ENCODE measurements at places on chromosomes 11 and 22.
A peak's percentile ranks its signal among the peaks of the same experiment; 100 is the strongest.

DNA sequence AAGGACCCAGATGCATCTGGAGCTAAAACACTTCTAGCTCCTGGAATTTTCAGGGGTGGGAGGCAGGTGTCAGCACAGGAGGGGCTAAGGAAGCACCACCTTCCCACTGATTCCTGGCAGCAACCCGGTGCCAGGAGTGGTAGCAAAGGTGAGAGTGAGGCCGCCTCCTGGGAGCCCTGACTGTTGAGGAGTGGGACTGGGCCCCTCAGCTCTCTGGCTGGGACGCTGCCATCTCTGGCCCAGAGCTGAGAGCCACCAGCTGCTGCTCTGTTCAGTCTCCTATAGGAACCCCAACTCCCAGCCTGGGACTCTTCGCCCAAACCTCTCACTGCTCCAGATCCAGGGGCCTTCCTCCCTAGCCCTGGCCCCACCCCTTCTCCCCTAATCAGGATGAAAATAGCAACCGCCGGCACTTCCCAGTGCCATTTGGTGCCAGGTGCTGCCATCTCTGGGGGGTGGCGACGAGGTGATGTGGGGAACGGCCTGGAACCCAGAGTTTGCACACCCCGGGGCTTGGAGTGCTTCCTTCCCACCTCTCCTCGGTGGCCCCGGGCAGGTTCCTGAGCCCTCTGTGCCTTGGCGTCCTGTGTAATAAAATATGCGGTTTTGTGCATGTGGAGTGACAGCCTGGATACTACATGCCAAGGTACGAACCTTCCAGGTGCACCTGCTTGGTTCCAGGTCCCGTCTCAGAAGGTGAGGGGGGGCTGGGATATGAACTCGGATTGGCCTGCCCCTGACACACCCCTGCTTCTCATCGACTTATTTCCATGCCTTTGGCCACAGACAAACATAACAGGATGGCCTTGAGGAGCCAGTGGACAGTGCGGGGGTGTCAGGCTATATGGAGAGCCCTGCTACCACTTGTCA is 35.7 kb upstream of the CELSR1 start:
- DNase-seq: no peak

DNA sequence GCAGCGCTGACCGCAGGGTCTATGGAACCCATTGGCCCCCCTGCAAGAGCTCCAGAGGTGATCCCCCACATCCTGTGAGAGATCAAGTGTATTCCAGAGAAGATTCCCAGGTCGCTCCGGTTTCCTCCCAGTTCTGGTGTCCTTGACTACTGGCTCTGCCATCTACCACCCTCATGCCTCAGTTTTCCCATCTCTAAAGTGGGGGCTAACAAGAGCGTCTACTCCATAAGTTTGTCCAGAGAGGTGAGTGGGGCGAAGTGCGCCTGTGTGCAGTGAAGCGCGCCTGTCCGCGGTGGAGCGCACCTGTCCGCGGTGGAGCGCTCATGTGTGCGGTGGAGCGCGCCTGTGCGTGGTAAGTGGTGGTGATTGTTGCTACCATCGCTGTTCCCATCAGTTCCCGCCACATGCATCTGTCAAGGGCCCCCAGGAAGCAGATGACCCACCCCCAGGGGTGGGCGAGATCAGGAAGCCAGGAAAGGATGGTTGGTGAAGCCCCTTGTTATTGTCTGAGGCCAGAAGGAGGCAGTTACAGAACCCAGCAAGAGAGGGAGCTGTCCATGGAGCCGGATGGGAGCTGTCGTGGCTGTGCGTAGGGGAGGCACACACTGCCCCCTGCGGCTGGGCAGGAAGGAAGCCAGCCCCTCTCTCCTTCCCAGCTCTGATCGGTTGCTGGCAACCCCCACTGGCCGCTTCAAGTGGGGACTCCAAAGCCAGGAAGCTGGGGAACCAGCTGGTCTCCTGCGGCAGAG is 73.2 kb upstream of the FGF3 start:
- no peak for DNase-seq

DNA sequence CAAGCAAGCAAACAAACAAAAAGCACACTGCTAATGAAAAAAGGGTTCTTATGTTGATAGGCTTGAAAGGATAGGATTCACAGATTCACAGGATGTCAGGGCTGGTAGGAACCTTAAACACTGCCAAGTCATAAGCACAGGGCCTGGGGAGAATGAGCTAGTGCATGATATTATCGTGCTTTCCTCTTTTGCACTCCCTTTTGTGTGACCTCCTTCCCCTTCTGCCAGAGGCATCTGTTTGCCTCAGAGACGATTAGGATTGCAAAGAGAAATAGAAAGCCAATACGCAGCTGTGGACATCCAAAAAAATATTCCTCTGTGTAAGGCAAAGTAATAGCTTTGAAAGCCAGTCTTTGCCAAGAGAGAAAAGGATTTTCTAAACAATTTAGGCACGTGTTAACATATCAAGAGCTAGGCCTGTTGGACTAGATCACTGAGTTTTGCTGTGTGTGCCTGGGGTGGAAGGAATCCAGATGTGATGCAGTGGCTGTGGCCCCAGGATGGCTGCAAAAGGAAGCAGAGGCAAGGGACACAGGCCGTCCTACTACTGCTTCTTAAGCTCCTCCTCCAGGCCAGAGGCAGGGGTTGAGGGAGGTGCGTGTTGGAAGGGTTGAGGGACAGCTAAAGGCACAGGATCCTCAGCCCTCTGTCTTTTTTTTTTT is 30.6 kb downstream of the MCHR1 start:
- no peak for DNase-seq

- no peak for DNase-seq
Observed at GRCh38 chr11:86275493-86276370, 26.3 kb upstream of the HIKESHI start.

DNA sequence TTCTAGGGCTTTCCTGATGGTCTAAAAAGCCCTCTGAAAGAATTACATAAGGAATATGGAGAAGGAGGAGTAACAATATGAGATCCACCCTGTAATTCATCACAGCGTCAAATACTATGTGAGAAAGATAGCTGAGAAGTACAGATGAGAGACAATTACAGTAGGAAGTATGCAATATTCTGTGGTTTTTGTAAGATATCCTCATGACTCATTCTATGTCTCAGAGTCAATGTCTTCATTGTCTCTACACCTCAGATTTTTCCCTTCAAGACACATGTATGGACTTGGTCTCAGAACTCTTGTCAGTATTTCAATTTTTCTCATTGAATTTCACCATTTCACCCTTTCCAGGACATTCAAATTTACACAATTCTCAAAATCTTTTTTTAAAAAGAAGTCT is 343.3 kb upstream of the CTSC start:
- no peak for DNase-seq

GRCh38 chr22:25113316-25113721 is 86.3 kb upstream of the CRYBB3 start:
- DNase-seq: no peak

GRCh38 chr11:34262531-34263081 is 95.2 kb downstream of the ABTB2 start:
- DNase-seq: no peak

GRCh38 chr11:19729141-19729540 is 16.5 kb downstream of the NAV2 start:
- DNase-seq: no peak

- no peak for DNase-seq
Observed at GRCh38 chr22:44628273-44628672, 73.7 kb upstream of the PRR5 start.

- no peak for DNase-seq
Observed at GRCh38 chr22:48359613-48359965, 1468.1 kb downstream of the BRD1 start.

- DNase-seq: no peak
Observed at GRCh38 chr11:56214537-56214936, 19.5 kb downstream of the OR5T2 start.

DNA sequence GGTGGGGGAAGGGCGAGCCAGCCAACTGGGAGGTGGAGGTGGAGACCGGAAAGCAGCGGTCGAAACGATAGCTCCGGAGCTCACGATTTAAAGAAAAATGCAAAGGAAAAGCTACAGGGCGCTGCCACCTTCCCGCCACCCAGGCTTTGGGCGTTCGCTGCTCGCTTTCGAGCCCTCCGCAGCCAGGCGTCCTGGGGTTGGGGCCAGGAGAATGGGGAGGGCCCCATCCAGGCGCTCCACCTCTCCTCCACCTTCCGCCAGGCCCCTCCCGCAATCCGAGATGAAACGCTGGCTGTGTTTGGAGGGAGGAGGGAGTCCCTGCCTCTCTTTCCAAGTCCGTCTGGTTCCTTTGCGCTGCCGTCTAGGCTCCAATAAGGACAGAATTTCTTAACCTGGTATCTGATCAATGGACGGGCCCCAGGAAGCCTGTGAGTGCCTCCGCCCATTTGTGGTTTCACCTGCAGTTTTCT is 483 bp upstream of the ABTB2 start:
- DNase-seq: no peak

GRCh38 chr11:79794057-79794456 is 353.2 kb upstream of the TENM4 start:
- no peak for DNase-seq

DNA sequence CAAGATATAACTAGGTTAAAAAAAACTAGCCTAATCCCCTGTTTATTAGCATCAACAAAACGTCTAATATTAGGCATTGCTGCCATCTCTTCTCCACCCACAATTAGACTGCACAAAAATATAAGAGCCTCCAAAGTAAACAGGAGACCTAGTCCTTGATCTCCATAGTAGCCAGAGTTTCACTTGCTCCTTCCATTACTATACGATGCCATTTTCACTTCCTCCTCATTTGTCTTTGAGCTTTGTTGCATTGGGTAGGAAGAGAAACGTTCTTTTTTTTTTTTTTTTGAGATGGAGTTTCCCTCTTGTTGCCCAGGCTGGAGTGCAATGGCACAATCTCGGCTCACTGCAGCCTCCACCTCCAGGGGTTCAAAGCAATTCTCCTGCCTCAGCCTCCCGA is 42.3 kb upstream of the RDX start:
- DNase-seq: no peak

DNA sequence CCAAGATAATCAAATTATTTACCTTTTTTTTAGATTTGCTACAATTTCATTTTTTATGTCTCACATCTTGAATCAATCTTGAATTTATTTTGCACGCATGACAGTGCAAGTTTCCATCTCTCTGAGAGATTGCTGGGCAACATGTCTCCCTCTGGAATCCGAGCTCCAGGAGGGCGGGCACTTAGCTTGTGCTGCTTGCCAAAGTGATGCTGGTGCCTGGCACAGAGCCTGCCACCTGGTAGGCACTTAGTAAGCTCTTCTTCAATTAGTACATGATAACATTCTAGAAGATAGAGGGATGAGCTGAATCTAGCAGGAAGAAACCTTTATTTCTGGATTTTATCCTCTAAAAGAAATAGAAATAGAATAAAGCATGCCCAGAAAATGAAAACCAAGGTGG is 27.5 kb upstream of the OR9I1 start:
- DNase-seq: peak; percentile 82

DNA sequence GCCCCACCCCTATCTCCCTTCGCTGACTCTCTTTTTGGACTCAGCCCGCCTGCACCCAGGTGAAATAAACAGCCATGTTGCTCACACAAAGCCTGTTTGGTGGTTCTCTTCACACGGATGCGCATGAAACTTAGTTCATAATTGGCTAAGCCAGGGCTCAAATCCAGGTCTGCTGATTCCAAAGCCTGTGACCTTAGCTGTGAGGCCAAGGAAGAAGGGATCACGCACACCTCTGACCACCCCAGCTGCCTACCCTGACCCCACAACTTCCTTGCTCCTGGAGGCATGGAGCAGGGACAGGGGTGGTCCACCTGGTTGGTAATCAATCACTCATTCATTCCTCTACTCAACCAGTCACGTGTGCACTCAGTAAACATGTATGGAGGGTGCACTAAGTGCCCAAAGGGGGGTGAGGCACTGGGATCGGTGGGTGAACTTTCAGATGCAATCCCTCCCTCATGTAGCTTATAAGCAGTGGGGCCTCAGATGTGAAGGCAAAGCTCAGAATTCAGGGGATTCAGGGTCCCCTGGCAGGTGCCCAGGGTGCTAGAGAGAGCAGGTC is 10.3 kb downstream of the FXYD2 start:
- no peak for DNase-seq

DNA sequence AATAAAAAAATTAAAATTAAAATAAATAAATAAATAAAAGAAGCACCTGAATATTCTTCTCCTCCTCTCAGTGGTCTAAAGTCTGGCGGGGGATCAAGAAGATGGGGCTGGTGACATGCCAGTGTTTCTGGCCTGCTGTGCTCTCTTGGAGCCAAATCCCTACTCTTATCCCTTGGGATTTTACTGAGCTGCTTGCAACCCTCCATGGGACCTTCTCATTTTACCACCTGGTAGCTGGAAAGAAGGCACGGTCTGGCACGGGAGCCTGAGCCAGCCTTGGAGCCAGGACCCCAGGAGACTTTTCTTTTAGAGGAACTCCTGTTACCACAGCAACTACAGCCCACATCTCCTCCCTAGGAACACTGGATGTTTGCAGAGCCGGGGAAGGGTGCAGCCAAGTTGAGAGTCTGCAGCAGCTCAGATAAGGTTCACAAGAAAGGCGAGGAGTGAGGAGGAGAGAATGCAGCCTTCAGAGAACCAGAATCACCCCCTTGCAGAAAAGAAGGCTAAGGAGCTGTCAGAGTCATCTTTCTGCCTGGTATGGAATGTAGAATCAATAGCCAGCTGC is 21.4 kb downstream of the CD6 start:
- DNase-seq: no peak

DNA sequence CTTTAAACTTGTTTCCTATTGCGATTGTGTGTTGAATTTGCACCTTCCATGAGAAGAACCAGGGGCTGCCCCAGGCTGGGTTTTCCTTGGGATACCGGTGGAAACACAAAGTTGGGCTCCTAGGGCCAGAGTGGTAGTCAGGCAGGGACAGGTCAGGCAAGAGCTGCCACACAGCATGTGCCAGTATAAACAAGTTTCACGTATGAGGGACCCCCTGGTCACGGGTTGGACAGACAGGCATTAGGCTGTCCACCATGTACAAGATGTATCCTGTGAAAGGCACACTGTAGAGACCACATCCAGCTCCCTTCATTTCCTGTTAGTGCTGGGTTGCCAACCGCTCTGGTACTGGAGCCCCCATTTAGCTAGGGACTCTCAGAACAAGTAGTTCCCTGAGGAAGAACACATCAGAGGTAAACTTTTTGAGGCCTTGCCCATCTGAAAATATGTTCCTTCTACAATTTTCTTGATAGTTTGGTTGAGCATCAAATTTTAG is 8.8 kb downstream of the UPB1 start:
- no peak for DNase-seq

GRCh38 chr22:18068381-18068988 is 9.3 kb upstream of the PEX26 start:
- peak; percentile 14 for DNase-seq

- DNase-seq: no peak
Observed at GRCh38 chr11:118341815-118342489, 553 bp downstream of the CD3D start.

GRCh38 chr11:121520243-121521144 is 67.7 kb upstream of the SORL1-AS1 start:
- DNase-seq: no peak

DNA sequence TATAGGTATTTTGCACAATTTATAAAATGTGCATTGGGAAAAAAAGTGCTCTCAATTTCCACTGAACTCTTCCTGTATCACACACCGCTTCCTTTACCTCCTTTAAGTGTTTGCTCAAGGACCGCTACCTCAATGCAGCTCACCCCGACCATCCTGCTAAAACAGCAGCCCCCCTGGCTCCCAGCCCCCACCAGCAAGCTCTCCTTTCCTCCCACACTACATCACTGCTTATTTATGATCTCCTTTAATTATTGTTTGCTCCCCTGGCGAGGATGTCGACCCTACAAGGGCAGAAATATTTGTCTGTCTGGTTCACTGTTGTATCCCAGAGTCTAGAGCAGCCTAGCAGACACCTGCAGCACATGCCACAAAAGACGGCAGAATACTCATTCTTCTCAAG is 10.0 kb downstream of the SHANK2 start:
- no peak for DNase-seq
